Activated CD8-positive, alpha-beta T cell treated with anti-CD3 and anti-CD28 coated beads for 36 hours (primary cell): ENCODE measurements at places on chromosomes 1 and 21. TPM values are rescaled to one million over a fixed set of nuclear protein-coding genes. Genes with fewer than 3 reads are reported as not detected.

- no peaks in the 10 kb centered on the region for H3K36me3 ChIP-seq
- no peak overlapping the region for H3K4me3 ChIP-seq
- peaks cover 1% of the 10 kb centered on the region for H3K27me3 ChIP-seq
- DNase-seq, result no peak
- peaks cover 37% of the 10 kb centered on the region for H3K4me1 ChIP-seq
- H3K27ac ChIP-seq, result no peak overlapping the region
These were observed 21.4 kb downstream of the SPSB1 start for GRCh38 chr1:9314111-9314510.

DNA sequence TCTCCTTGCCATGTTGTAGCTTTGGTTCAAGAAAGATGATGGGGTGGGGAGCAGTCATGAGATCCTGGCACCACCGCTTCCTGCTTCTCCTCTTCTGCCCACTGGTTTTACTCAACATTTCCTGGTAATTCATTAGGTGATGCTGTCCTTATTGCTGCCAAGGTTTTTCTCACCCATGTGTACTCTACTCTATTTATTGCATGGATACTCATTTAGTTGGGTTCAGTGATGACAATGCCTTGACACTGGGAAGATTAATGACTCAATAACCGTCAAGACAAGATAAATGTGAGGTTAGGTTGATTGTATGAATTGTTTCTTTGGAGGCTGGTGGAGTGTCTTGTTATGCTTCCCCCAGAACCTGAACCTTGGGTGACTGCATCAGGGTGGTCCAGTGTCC, 484.2 kb downstream of the SIPA1L2 start:
- H3K27ac ChIP-seq, result no peak overlapping the region
- H3K36me3 ChIP-seq, result no peaks in the 10 kb centered on the region
- no peak for DNase-seq

DNA sequence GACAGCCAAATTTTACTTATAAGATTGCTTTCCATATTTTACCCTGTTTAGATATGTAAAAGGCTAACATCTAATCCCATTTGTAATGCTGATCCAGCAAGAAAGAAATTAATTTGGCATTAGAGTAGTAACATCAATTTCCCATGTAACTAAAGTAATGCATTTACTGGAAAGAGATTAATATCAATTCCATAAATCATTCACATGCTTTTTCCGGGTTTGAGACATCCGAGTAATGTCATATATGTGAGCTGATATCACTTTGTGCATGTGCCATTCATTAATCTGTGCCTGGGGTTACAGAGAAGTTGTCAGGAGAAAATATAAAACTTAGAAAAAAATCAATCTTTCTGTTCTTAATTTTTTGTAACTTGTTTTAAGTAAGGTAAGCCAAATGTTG, 206.1 kb downstream of the AGBL4 start:
- H3K4me3 ChIP-seq, result no peak overlapping the region
- DNase-seq, result no peak
- no peaks in the 10 kb centered on the region for H3K27me3 ChIP-seq
- H3K36me3 ChIP-seq, result no peaks in the 10 kb centered on the region

- no peaks in the 10 kb centered on the region for H3K36me3 ChIP-seq
- H3K4me1 ChIP-seq, result no peaks in the 10 kb centered on the region
- peaks cover 7% of the 10 kb centered on the region for H3K27me3 ChIP-seq
- H3K27ac ChIP-seq, result no peak overlapping the region
These were observed 123.4 kb downstream of the ETS2 start for GRCh38 chr21:38929142-38929541.

- H3K27me3 ChIP-seq, result peaks cover 3% of the 10 kb centered on the region
- no peaks in the 10 kb centered on the region for H3K4me1 ChIP-seq
- no peak for DNase-seq
- no peak overlapping the region for H3K4me3 ChIP-seq
These were observed 165.6 kb downstream of the DSCAM start for GRCh38 chr21:40681164-40681859.

- no peaks in the 10 kb centered on the region for H3K27me3 ChIP-seq
- no peak overlapping the region for H3K27ac ChIP-seq
- no peaks in the 10 kb centered on the region for H3K36me3 ChIP-seq
- peaks cover 26% of the 10 kb centered on the region for H3K4me1 ChIP-seq
- DNase-seq, result no peak
- no peak overlapping the region for H3K4me3 ChIP-seq
These were observed 37.4 kb downstream of the LAMC2 start for GRCh38 chr1:183223467-183223866.

DNA sequence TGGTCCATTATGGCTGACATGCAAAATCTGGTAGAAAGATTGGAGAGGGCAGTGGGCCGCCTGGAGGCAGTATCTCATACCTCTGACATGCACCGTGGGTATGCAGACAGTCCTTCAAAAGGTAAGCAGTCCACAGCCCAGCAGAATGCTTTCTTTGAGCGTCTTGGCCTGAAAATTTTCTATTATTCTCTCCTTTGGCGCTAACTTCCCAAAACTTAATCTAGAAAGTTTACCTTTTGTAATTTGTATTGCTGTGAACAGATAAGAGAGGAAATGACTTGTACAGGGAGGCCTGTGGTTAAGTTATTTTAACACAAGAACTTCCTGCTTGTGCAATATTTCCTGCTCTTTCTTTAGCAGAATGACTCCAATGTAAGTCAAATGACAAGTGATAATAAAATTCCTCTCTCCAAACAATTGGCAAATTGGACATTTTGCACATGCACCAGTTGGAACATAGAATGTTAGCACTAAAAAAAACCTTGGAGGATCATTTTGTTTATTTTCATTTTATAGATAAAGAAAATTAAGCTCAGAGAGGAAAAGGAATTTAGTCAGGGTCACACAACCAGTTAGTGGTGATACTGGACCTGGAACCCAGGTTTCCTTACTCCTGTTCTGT, 18.9 kb downstream of the CAP1 start:
- DNase-seq, result peak; percentile 57
- peaks cover 89% of the 10 kb centered on the region for H3K4me1 ChIP-seq
- H3K27me3 ChIP-seq, result no peaks in the 10 kb centered on the region
- H3K27ac ChIP-seq, result peak overlapping the region; percentile 91
- H3K36me3 ChIP-seq, result peaks cover 77% of the 10 kb centered on the region
- peak overlapping the region; percentile 53 for H3K4me3 ChIP-seq

GRCh38 chr1:229217716-229218115, 53.2 kb upstream of the RAB4A start:
- no peak overlapping the region for H3K4me3 ChIP-seq
- DNase-seq, result no peak
- H3K36me3 ChIP-seq, result no peaks in the 10 kb centered on the region

DNA sequence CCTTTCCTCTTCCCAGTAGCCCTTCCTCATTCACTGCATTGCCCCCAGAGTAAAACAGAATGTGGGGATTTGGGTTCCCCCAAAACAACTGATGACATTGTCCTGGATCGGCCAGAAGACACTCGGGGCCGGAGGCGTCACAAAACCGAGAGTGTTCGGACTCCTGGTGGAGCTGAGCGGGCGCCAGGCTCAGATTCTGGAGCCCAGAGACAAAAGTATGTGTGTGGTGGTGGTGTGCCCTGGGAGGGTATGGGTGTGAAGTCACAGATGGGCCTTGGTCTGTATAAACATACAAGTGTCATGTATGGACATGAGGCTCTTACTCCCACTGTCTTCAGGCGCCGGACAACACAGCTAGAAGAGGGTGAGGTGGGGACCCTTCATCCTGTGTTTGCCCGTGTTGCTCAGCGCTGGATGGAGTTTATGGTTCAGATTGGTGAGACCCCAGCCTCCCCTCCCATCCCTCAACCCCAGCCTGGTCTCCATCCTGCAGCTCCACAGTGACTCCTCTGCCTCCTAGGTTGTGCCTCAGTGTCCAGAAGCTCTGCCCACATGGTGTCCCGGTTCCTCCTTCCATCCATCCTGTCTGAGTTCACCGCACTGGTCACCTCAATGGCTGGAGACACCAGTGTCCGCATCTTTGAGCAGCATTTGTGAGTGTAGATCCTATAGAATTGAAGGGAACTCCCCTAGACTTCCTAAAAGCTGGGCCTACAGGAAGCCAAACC, 12.4 kb downstream of the HYI start:
- H3K27ac ChIP-seq, result no peak overlapping the region
- no peak for DNase-seq
- H3K27me3 ChIP-seq, result no peaks in the 10 kb centered on the region
- no peaks in the 10 kb centered on the region for H3K4me1 ChIP-seq
- H3K36me3 ChIP-seq, result peaks cover 15% of the 10 kb centered on the region

- no peak overlapping the region for H3K27ac ChIP-seq
- H3K36me3 ChIP-seq, result no peaks in the 10 kb centered on the region
- peak overlapping the region; percentile 12 for H3K4me3 ChIP-seq
- peaks cover 2% of the 10 kb centered on the region for H3K4me1 ChIP-seq
- DNase-seq, result peak; percentile 86
These were observed 12.7 kb downstream of the EFNA3 start for GRCh38 chr1:155091071-155092051.

GRCh38 chr1:155093911-155094621, 15.4 kb downstream of the EFNA3 start:
- H3K4me3 ChIP-seq, result no peak overlapping the region
- H3K36me3 ChIP-seq, result no peaks in the 10 kb centered on the region
- H3K4me1 ChIP-seq, result peaks cover 2% of the 10 kb centered on the region

The TRPM2 gene
- total RNA-seq, result 2.6 TPM

The COL11A1 gene
- not detected for total RNA-seq

The HFM1 gene
- total RNA-seq, result not detected

The KRTAP7-1 gene
- total RNA-seq, result not detected

DNA sequence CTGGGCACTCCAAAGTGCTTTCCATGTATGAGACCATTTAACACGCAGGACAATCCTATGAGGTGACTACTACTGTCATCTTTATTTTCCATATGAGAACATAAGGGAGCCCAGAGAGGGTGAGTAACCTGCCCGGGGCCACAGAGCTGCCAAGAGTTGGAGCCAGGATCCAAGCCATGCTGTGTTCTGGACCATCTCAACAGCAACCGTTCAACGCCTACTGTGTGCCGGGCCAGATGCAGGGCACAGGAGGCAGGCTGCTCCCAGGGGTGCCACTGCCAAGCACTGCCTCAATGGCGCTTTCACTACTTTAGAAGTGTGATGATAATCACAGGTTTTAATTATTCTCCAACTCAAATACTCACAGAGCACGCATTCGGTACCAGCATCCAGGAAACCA, 3.8 kb downstream of the ALDH4A1 start:
- H3K4me3 ChIP-seq, result no peak overlapping the region
- no peaks in the 10 kb centered on the region for H3K36me3 ChIP-seq
- H3K27ac ChIP-seq, result no peak overlapping the region
- peaks cover 22% of the 10 kb centered on the region for H3K4me1 ChIP-seq
- no peak for DNase-seq

DNA sequence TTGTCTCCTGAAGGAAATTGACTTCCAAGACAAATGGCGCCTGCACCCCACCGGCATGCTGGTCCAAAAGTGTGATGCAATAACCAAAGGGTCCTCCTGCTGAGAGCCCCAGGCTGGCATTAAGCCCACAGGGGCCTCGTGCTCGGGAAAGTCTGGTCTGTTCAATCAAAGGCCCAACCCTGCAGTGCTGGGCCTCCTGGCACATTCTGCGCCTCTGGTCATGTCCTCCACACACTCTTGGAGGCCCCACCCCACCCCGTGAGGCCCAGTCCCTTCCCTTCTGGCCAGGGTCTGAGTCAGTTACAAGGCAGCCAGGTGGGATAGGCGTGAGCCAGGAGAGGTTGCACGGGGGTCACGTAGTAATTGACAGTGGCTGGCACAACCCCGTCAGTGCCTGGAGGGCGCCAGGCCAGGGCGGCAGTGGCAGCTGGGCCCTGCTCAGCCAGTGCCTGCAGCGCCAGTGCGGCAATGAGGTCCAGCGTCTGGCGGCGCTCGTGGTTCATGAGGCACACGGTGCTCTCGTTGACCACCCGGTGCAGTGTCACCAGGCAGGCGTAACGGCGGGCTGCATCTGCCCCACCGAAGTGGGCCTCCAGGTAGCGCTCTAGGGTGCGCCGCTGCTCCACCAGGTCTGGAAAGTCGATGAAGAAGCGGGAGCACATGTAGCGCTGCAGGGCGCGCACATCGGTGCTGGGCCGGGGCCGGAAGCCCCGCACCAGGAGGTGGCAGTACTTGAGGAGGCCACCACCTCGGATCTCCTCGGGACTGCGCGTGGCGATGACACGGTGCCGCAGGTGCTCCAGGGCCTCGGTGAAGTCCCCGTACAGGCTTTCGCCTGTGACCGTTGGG, 6.8 kb downstream of the TENT5B start:
- H3K36me3 ChIP-seq, result no peaks in the 10 kb centered on the region
- H3K4me1 ChIP-seq, result no peaks in the 10 kb centered on the region
- H3K27me3 ChIP-seq, result peaks cover 4% of the 10 kb centered on the region
- DNase-seq, result no peak
- H3K4me3 ChIP-seq, result no peak overlapping the region

- no peaks in the 10 kb centered on the region for H3K36me3 ChIP-seq
- H3K27me3 ChIP-seq, result no peaks in the 10 kb centered on the region
- H3K27ac ChIP-seq, result no peak overlapping the region
- DNase-seq, result no peak
- H3K4me1 ChIP-seq, result peaks cover 16% of the 10 kb centered on the region
These were observed 77.0 kb upstream of the DPH5 start for GRCh38 chr1:101102426-101103156.

- no peaks in the 10 kb centered on the region for H3K36me3 ChIP-seq
- no peak for DNase-seq
- no peak overlapping the region for H3K4me3 ChIP-seq
- H3K27ac ChIP-seq, result no peak overlapping the region
- H3K27me3 ChIP-seq, result peaks cover 5% of the 10 kb centered on the region
- H3K4me1 ChIP-seq, result no peaks in the 10 kb centered on the region
These were observed 18.7 kb upstream of the PAPPA2 start for GRCh38 chr1:176444286-176444685.

DNA sequence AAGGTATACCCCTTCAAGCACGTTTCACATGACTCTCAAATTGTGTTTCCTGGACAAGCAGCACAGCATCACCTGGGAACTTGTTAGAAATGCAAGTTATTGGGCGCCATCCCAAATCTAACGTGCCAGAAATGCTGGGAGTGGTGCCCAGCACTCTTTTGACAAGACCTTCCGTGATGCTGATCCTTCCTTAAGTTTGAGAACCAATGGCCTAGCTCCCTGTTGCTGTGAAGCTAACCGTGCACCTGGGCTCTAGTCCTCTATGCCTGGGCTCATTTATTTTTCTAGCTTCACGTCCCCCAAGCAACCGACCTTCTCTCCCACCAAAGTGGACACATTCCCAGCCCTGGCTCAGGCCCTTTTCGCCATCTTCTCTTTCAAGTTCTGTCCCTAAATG, 4.3 kb downstream of the BEST4 start:
- H3K4me3 ChIP-seq, result peak overlapping the region; percentile 70
- H3K4me1 ChIP-seq, result peaks cover 49% of the 10 kb centered on the region
- peak overlapping the region; percentile 78 for H3K27ac ChIP-seq
- H3K36me3 ChIP-seq, result peaks cover 36% of the 10 kb centered on the region

DNA sequence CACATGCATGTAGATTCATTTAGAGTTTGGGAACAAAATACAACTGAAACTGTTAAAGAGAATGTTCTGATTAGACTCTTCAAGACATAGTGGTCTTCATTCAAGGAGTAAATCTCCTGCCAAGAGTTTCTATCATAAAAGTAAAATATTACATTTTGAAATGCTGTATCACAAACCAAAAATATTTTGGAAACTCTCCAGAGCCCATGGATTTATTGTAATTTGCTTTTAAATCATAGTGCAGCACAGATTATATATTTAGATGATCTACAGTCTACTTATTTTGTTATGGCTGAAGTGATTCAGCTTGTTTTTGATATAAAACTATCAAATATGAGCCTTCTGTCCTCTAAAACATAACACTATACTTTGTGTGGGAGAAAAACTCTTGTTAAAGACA, 105.3 kb downstream of the DISP1 start:
- no peak overlapping the region for H3K4me3 ChIP-seq
- peaks cover 17% of the 10 kb centered on the region for H3K36me3 ChIP-seq
- DNase-seq, result no peak
- H3K27ac ChIP-seq, result no peak overlapping the region
